Right ventricle myocardium inferior (tissue), 1 donor: ENCODE measurements at places on chromosomes 6 and 20. TPM values are rescaled to one million over a fixed set of nuclear protein-coding genes. Genes with fewer than 3 reads are reported as not detected.

The CALHM4 gene
- not detected for total RNA-seq

The MCCD1 gene
- total RNA-seq, result not detected

The ESR1 gene
- total RNA-seq, result 1.4 TPM

DNA sequence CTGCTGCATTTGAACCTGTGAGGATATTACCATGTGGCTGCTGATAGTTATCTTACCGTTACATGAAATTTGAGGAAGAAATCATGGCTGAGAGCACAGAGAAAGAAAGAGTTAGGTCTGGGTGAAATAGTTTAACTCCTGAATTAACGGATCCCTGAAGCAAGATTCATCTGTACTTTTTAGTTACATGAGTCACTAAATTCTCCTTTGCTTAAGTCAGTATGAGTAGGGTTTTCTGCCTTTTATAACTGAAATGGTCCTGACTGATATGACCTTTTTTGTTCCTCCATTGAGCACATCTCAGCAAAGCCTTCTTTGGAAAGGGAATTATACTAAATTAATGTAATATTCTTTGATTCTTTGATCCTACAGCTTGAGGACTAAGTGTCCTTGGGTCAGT is 333.3 kb upstream of the ZFP64 start:
- DNase-seq, result no peak

GRCh38 chr6:3031857-3032640 is 32.4 kb downstream of the NQO2 start:
- no peak for DNase-seq

DNA sequence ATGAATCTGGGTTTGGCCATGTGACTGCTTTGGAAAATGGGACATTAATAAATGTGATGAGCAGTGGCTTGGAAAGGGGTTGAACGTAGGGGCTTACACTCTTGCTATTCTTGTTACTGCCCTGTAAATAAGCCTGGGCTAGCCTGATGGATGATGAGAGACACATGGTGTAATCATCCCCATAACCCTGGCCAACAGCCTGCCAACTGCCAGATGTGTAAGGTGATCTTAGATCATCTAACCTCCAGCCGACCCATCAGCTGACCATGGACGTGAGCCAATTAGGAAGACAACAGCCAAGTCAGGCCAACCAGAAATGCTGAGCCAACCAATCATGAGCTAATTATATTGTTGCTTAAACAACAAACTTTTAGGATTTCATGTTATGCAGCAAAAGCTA is 25.2 kb downstream of the FBXO30 start:
- no peak for DNase-seq

DNA sequence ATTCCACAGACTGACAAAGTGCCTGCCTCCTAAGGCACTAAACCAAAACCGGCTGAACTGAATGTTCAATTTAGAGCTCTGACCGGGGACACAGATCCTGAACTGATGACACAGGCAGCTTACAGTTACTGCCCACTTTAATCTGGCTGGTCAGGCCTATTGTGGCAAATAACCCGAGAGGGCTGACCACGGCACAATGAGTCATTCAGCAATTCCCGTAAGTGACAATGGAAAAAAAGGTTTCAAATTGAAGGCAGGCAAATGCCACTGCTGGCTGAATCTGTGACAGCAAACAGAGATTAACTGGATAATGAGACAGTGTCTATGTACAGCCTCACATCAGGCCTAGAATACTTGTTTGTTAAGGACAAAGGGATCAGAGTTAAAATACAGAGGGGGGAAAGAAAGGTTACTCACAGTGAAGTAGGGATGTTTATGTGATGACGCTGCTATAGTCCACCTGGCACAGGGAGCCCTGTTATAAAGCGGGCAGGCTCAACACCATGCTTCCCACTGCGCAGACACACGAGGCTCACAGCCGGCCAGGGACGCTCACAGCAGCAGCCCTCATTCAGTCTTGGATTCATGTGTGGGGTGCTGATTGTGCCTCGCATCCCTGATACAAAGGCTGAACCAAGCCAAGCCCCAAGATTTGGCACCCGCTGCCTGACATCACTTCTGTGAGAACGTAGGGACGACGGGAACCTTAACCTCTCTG is 54.4 kb downstream of the RTN4IP1 start:
- DNase-seq, result no peak

DNA sequence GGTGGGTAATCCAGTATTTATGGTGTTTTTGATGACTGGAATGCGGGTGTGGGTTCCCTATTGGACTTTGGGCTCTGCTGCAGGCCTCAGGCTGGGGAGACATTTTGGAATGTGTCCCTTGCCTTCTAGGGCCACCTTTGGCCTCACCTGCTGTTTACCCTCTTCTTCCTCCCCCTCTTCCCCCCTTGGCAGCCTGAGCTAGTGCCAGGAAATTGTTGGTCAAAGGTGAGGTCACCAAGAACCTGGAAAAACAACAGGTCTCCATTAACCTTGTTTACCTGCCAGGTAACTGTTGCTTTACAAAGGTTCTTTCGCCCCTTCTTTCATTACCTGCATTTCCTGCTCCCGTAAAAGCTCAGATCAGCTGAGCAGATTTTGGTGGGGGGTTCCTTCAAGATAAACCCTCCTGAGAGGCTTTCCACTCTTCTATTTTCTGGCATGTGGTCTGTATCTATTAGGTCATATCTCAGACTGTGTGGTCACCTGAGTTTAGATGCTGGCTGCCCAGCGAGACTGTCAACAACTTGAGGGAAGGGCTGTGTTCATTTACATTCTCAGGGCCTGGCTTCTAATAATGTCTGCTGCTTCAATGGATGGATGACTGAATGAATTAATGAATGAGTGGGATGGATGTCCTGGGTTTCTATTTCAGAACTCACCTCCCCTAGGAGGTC is 34.7 kb downstream of the VEGFA start:
- no peak for DNase-seq

DNA sequence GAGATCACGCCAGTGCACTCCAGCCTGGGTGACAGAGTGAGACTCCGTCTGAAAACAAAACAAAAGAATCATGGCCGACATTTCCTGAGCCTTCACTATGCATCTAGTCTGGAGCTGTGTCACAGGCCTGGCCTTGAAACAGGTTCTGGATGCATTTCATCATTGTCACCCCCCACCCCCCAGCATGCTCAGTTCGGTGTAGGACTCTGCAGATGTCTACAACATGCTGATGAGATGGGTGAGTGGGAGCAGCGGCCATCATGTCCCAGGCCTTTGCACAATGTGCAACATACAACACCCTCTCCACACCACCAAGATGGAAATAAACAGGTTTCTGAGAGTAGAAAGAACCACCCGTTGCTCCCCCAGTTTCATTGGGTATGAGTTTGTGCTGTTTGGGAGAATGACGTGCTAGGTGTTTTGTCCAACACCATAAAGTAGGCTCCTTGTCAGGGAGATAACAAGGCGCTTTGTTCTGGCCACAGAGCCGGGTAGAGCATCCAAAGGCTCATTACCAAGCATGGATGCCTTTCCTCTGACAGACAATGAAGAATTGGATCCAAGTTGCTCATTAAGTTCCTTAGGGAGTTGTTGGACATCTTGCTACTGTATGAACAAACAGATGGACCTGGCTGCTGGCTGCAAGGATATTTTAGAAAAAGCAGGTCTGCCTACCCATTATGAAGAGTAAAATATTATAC is 22.1 kb downstream of the SNHG17 start:
- DNase-seq, result no peak

DNA sequence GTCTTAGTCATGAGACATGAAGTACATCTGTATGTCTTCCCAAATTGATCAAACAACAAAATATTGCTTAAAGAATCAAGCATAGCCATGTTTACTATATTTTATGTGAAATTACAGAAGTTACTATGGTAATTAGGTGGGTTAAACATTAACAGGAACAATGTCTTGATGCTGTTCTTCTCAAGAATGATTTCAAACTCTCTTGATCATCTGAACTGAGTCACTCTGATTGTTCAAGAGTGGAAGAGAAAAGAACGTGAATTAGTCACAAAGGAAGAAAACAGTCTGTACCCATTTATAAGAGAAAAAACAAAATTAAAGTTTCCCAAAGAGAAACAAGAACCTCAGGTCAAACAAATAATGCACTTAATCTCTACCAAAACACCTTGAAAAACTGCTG is 62.2 kb upstream of the NUP153 start:
- no peak for DNase-seq
